ENCODE measurements at places on chromosomes 6 and 20.
A peak's percentile ranks its signal among the peaks of the same experiment; 100 is the strongest.

- no peak for DNase-seq
Observed at GRCh38 chr6:158529629-158530028, 30.3 kb upstream of the TMEM181 start.

GRCh38 chr20:44642203-44643153 lies 9.0 kb downstream of the ADA start:
- DNase-seq, result peak; percentile 97

- DNase-seq, result no peak
Observed at GRCh38 chr6:89640804-89641203, 2.3 kb upstream of the LYRM2 start.

- DNase-seq, result no peak
Observed at GRCh38 chr6:159463119-159463829, 229.8 kb downstream of the SOD2 start.

DNA sequence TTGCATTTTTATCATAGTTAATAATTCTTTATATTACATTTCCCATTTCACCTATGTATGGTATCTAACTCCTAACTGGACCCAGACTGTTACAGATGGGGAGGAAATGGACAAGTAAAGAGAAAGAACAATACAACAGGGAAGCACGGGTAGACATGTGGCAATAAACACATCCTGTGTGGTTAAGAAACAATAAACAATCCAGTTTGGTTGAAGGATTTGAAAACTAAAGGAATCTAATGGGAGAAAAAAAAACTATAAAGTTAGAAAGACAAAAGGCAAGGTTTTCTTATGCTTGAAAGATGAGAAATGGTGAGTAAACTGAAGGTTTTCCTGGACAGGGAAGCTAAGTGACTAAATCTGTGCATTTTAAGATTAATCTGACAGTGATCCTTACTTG lies 34.9 kb upstream of the ALDH8A1 start:
- no peak for DNase-seq

DNA sequence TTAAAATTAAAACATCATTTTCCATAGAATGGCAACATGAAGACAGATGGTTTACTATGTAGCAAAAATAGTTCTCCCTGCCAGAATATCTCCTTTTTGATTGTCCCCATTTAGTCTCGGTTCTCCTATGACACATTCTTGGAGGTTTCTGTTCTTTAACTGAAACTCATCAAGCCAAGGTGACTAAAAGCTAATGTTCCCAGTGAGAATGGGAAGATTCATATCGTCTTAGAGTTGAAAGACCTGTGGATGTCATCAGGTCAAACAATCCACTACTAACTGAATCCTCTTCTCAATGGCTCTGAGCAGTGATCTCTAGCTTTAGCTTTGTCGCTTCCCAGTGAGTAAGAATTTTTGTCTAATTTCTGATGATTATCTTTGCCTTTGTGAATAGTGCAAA lies 1.3 kb upstream of the DOK5 start:
- no peak for DNase-seq

DNA sequence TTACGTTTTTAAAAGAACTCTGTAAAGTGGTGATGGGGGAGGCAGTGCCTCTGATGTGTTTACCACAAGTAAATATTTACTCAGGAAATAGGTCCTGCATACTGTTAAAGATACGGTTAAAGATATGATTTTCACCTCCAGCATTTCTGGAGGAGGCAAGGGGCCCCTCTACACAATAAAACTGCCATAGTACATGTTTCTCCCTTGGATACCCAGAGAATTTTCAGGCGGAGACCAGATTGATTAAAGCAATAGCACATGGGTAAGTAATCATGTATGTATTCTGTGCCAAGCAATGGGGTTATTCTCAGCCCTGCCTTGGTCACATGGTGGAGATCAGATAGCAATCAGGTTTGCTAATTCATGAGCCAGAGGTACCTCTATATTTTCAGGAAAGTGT lies 9.6 kb downstream of the RIPOR2 start:
- no peak for DNase-seq
